ENCODE measurements at places on chromosomes 2 and 18.

- DNase-seq, result no peak
Observed at GRCh38 chr18:79875531-79875919, 75.9 kb downstream of the SLC66A2 start.

- no peak for DNase-seq
Observed at GRCh38 chr2:85255813-85256594, 71.8 kb downstream of the TGOLN2 start.

- DNase-seq, result no peak
Observed at GRCh38 chr2:761384-761783, 84.2 kb upstream of the TMEM18 start.

DNA sequence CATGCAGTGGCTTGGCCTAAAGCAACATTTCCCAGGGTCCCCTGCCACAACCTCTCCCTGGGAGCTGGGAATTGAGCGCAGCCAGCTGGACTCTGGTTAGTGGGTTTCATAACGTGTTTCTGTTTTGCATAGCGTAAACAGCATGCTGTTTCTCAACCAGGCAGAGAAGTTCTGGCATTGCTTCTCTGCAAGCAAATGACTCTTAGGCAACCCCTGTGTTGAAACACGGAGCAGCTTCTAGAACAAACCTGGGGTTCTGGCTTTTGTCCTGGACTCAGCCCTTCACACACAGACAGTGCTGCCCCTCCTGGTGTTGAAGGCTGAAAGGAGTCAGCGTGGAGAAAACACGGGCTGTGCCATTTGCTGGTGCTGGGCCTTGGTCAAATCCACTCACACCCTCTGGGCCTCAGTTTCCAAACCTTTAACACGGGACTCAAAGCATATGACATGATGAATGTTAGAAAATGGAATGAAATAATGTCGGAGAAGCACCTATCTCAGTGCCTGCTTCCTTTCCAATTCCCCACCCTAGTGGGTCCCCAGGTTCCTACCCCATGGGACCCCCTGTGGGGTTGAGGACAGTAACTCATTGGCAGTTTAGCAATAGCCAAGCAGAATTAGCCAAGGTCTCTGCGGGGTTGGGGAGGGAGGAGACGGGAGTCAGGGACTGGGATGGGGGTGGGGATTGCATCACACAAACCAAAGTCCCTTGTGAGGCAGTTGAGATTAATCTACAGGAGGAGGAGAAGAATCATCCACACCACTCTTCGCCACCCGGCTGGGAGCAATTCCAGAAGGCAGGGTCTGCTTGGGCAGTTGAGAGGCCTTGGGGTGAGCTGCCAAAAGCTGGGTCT lies 30.2 kb upstream of the IL1R2 start:
- no peak for DNase-seq

DNA sequence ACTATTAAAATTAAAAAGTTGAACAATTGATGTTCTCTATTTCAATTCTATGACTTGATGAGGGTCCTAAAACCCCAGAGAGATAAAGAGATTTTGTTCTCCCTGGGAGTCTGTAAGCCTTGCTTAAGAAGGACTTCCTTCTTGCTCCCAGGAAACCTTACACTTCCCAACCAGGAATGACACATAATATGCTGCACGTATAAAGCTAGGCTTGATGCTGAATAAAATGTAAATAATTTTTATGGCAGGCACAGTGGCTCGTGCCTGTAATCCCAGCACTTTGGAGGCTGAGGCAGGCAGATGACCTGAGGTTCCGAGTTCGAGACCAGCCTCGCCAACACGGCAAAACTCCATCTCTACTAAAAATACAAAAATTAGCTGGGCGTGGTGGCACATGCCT lies 27.8 kb downstream of the SPIRE1 start:
- DNase-seq, result no peak

All from nucleus accumbens (tissue), 56 donors.